ENCODE measurements at places on chromosomes 12 and 14.
A peak's percentile ranks its signal among the peaks of the same experiment; 100 is the strongest.

GRCh38 chr12:32034045-32034444, 72.6 kb upstream of the BICD1 start:
- DNase-seq = no peak

- DNase-seq = no peak
Observed at GRCh38 chr14:91897106-91897701, 29.9 kb upstream of the TC2N start.

DNA sequence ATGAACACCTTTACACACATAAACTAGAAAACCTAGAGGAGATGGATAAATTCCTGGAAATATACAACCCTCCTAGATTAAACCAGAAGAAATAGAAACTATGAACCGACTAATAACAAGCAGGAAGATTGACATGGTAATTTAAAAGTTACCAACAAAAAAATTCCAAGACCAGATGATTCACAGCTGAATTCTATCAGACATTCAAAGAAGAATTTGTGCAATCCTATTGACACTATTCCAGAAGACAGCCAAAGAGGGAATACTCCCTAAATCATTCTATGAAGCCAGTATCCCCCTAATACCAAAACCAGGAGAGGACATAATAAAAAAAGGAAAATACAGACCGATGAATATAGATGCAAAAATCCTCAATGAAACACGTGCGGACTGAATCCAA, 102.6 kb upstream of the KRR1 start:
- DNase-seq = no peak

- no peak for DNase-seq
Observed at GRCh38 chr14:48575772-48576171, 900.4 kb upstream of the MDGA2 start.

DNA sequence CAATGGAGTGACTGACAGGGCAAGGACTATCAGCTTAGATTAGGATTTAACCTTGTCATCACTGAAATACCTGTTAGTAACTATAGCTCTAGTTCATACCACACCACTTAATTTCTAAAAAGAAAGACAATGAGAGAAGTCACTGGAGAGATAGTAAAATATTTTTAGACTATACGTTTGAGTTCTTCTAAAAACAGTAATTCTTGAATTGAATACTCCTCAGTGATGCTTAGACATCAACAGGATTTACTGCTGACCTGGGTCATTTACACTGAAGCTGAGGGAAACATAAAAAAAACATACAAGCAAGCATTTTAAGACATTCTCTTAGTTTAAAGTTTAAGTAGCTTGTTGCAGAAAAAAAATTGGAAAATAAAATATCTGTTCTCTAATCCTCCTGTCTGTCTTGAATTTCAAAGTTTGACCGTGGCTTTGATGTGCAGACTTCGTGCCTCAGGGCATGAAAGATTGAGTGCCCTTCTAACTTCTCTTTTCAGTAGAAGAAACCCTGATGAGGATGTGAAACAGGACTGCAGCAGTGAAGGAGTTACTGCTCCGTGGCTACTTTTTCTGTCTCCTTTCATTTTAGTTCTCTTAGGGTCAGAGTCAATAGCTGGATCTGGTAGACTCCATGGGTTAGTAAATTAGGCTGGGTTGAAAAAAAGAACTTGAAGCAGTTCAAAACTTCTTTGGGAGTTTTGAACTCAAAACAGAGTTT, 172.2 kb downstream of the PTPRO start:
- no peak for DNase-seq

DNA sequence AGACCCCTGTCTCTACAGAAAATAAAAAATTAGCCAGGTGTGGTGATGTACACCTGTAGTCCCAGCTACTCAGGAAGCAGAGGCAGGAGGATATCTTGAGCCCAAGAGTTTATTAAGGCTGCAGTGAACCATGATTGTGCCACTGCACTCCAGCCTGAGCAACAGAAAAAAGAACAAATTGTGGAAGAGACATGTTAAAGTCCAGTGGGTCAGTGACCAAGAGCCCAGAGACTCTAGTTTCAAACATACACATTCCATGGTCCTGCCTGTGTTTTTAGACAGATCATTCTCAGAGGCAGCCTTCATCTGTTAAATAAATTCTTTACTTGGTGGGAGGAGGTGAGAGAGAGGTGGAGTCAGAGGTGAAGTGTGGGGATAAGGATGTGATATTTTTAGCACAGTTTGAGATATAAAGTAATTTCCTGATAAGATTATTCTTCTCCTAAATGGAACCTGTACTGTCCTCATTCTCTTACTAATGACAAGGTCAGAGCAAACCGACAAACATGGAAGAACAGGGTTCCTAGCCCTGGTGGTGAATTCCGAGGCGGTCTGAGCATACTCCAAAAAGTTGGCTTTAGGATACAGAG, 48.7 kb downstream of the RASSF3 start:
- DNase-seq = no peak

DNA sequence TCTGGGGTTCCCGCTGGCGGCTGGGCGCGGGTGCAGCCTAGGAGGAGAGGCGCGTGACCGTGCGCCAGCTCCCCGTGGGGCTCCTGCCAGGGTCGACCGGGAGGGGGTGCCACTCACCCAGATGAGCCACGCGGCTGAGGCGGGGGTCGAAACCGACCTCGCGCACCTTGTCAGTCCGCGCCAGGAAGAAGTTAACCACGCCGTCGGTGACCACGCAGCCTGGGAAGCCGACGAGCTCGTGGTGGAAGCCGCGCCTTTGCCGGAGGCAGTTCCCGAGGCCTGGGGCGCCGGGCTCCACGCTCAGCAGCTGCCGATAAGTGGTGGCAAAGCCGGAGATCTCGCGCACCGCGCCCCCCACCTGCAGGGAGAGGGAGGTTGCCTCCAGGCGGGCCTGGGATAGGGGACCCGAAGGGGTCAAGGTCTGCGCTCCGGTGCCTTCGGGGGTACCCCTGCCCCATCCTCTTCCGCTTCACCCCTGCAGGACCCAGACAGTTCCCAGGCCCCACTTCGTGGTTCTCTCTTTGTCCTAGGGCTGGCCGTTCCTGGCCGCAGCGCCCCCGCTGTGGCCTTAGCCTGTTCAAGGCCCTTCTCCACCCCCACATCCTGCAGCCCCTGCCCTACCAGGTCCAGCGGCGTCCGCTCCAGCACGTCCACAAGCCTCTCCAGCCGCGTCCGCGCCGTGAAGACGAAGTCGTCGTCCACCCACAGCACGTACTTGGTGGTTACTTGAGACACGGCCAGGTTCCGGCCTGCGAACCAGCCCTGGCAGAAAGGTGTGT, 5.3 kb downstream of the B4GALNT1 start:
- peak; percentile 31 for DNase-seq

- no peak for DNase-seq
Observed at GRCh38 chr12:98213556-98213955, 301.8 kb upstream of the TMPO start.

- no peak for DNase-seq
Observed at GRCh38 chr14:38900887-38901286, 202.1 kb downstream of the SEC23A start.

- DNase-seq = no peak
Observed at GRCh38 chr14:100822013-100822412, 3.9 kb upstream of the MEG3 start.

DNA sequence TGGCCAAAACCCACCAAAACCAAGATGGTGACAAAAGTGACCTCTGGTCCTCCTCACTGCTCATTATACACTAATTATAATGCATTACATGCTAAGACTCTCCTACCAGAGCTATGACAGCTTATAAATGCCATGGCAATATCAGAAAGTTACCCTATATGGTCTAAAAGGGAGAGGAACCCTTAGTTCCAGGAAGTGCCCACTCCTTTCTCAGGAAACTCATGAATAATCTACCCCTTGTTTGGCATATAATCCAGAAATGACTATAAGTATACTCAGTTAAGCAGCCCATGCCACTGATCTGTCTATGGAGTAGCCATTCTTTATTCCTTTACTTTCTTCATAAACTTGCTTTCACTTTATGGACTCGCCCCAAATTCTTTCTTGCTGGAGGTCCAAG, 43.0 kb upstream of the FUT8 start:
- no peak for DNase-seq

DNA sequence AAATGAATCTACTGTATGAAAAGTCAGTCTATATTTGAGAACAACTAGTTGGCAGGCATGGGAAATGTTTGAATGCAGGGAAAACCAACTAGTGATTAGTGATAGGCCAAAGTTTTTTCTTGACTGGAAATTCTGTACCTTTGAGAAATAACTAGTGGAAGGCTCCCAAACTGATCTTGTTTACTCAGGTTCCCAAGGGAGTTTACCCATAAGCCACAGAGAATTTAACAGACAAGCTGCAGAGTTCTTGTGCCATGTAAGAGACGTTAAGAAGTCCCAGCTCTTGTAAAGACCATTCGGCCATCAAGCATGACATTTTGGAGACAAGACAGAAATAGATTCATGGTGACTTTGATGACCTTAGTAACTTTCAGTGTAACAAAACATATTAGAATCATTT, 1882.8 kb upstream of the SEL1L start:
- no peak for DNase-seq

DNA sequence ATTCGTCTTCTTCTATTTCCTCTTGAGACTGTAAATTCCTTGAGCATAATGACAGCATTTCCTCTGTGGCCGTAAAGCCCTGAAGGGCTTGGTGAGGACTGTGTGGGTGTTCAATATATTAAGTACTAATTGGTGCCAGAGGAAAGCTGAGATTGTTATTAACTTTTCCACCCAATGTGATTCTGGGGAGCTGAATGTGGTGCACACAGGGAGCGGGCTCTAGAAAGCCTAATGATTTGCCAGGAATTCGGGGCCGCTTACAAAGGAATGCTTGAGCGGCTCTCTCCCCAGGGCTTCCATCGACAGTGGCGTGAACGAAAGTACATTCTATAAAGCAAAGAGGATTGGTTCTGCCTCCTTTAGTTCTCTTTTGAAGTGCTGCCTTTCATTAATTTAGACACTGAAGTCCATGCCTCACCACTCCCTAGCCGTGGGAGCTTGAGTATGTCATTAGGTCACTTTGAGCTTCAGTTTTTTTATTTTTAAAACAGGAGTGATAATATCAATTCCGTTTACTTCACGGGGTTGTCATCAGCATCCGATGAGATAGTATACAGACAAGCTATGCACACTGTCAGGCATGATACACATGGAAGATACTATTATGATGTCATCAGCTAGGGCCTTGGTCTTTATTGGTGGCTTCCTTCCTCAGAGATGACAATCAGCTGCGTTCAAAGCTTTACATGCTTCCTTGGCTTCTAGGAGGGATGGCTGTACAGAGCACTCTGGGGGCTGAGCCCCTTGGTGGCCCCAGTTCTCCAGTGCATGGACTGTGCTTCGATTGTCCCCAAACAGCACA, 11.0 kb upstream of the GSG1 start:
- no peak for DNase-seq

GRCh38 chr14:52607061-52607460, 54.4 kb downstream of the GPR137C start:
- DNase-seq = no peak

DNA sequence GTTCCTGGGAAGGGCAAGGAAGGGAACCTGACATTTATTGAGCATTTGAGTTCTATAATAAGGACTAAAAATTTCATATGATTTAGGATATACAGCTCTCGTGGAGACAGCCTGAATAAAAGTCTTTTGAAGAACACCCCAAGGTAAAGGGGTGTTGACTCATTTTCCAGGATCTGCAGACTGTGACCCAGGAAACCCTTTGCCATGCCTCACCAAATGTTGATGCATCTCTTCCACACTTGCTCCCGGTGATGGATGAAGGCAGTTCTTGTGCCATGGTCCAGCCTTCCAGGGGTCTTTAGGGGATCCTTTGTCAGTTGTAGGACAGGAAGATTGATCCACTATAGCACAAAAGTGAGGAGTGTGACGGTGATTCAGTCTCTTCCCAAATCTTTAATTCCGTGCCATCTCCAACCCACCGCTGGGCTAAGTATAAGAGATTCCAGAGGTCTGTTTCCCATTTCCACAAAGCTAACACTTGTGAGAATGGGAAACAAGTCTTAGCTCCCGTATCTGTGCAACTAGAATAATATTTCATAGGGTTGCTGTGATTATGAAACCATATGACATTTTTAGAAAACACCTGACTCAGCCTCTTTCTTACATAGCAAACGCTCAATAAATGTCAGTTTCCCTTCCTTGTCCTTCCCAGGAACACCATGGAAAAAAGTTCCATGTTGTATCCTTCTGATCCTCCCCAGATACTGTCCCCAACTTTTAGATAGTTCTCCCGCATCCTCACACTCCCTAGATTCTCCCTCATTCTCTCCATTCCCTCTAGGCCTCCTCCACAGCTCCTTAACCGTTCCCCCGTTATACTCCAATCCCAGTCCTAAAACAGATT, 836 bp downstream of the AAAS start:
- DNase-seq = no peak

DNA sequence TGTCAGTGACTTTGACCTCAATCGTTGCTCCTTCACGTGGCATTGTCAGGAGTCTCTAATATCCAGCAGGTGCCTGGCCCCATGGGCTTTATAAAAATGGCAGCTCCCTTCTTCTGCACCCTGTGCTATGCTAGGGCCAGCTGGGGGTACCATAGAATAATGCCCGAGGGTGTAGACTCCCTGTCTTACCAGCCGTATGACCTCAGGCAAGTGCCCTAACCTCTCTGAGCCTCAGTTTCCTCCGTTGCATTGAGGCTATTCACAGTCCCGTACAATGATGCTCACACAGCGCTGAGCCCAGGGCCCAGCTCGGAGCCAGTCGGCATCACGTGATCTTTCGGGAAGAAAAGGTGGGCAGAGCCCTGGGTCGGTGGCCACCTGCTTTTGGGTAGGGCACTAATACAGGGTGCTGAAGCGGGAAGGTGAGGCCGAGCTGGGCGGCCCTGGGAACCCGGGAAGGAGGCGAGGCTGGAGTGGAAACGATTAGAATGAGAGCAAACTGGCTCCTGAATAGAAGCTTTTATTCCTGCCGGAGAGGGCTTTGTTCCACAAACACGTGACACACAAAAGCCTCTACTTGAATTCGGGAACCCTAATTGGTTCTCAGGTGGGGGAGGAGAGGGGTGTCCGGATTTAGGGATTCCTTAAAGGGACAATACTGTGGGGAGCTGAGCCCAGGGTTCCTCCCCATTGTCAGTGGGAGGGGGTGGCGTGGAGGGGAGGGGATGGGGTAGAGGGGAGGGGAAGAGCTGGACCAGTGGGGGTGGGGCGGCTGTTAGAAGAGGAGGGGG, 19.9 kb upstream of the MSI1 start:
- no peak for DNase-seq

DNA sequence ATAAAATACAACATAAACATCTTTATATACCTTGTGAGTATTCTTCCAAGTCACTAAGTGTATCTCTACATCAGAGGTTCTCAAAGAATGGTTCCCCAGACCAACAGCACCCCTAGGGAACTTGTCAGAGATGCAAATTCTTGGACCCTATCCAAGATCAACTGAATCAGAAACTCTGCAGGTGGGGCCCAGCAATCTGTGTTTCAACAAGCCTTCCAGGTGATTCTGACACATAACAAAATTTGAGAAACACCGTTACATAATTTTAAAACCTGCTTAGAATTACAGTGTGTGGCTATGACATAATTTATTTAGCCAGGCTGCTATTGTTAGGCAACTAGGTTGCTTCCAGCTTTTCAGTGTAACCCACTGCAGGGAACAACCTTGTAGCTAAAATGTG, 49.8 kb downstream of the NTN4 start:
- DNase-seq = no peak

Measured in activated B cell treated with CpG ODN at 0.5 μM for 24 hours (primary cell).